Activated effector memory CD4-positive, alpha-beta T cell treated with anti-CD3 and anti-CD28 coated beads, Interleukin-2, amount 50 U/mL, for 16 hours (primary cell): ENCODE measurements at places on chromosomes 2 and 18.

GRCh38 chr2:94987074-94988020 lies 38.2 kb upstream of the MAL start:
- no peak for DNase-seq

DNA sequence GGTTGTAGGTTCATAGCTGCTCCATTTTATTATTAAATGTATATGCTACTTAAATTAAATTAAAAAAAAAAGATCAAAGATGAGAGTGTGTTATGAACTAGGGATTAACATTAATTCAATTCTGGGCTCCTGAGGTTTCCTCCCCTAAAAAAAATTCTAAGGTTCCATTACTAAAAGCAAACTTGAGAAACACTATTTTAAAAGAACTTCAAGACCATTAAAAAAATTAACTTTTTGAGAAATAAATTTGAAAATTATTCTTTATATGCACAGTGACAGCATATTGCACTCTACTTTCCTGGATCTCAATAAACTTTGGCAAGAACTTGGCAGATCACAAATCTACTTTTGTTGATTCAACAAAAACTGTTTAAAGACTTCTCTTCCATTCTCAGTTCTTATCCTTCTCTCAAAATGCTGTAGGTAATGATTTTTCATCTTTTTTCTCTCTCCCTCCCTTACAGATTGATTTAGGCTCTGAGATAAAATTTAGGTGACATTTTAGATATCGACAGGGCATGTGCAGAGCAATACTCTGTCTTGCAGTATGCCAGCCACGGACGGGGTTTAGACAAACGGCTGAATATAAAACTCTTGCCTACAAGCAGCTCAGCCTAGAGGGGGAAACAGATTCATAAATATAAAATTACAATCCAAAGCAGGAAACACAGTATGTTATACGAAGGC lies 592 bp upstream of the MARS2 start:
- DNase-seq = no peak

DNA sequence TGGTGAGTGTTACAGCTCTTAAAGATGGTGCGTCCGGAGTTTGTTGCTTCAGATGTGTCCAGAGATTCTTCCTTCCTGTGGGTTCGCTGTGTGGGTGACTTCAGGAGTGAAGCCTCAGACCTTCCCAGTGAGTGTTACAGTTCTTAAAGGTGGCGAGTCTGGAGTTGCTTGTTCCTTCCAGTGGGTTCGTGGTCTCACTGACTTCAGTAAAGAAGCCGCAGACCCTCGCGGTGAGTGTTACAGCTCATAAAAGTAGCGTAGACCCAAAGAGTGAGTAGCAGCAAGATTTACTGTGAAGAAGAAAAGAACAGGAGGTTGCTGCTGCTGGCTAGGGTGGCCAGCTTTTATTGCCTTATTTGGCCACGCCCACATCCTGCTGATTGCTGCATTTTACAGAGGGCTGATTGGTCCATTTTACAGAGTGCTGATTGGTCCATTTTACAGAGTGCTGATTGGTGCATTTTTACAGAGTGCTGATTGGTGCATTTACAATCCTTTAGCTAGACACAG lies 34.0 kb upstream of the SPTBN1 start:
- DNase-seq = no peak

DNA sequence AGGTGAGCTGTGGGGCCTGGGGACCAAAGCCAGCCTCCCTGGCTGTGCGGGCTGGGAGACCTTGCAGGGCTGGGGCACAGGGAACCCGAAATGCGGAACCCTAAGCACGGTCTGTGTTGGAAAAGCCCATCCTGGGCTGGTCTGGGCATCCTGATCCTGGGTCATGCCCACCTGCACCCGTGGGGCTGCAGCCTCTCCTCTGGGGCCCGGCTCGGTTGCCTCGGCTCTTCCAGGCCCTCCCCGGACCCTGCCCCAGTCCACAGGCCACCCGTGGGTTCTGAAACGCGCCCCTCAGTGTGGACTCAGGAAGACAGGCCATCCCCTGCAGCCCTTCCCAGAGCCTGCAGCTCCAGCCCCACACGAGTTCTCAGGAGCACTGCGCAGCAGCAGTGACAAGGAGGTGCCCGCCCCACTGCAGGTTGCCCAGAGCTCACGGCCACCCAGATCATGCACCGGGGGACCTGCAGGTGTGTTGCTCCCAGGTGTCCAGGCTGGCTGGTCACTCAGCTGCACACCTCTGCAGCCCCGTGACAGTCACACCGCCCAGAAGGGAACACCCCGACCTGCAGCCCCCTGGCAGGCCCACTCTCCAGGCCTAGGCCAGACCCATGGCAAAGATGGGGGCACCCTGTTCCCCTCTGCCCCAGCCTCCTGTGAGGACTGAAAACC lies 12.2 kb upstream of the NFATC1 start:
- DNase-seq = peak; percentile 61

DNA sequence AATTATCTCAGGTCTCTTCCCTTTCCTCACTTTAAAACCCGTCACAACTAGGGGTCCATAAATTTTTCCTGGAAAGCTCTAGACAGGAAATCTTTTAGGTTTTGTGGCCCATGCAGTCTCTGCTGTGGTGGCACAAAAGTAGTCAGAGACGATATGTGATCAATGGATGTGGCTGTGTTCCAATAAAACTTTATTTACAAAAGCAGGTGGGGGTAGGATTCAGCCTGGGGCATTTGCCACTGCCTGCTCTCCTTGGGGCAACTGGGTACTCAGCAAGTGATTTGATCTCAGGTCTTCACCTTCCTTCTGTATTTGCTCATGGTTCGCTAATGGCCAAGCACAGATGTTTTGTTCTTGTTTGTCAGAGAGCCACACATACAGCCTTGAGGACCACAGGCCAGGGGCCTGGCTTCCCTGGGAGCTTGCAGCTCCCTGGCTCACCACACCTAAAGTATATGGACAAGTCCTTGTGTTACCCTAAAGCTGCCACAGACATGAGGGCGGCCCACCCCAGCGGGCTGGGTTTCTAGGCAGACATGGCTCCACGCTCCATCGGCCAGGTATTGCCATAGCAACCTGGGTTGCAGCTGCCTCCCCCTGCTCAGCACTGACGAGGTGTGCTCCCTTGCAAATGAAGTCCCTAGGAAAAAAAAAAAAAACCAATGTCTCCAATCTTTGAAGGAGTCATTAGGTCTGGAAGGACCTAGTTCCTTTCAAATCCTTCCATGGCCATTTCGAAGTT lies 89.7 kb upstream of the YWHAQ start:
- DNase-seq = no peak

- no peak for DNase-seq
These were observed 1109.3 kb downstream of the TSN start for GRCh38 chr2:122864728-122865127.

DNA sequence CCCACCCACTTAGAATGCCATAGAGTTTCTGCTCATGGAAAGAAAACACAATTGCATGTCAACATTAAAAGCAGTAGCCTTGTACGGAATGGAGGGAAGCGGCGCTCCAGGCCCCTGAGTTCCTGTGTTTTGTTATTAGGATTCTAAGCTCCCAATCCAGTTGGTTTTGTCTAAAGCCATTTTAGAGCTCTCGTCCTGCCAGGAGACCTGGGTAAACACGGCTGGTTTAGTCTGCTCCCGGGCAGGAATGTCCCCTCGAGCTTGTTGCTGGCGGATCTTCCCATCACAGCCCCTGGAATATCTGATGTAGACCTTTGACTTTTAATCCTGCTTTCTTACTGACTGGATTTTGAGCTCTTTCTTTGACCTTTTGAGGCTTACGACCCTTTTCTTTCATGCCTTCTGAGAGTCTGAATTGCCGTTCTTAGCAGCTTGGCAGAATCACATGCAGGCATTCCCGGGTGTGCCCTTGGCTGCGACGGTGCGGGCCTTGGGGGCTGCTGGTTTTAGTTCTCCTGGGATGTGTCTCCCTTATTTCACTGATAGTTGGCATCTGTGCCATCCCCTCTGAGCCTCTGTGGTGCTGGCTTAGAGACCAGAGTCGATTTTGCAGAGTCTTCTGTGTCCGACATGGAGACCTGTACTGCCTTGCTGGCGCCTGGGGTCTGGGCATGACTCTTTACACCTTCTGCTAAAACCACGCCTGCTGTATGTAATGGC lies 25.4 kb downstream of the GREB1 start:
- peak; percentile 24 for DNase-seq

- DNase-seq = no peak
These were observed 121.3 kb upstream of the GULP1 start for GRCh38 chr2:188170356-188170755.

GRCh38 chr2:65331336-65332025 lies 100.9 kb downstream of the SPRED2 start:
- DNase-seq = no peak

DNA sequence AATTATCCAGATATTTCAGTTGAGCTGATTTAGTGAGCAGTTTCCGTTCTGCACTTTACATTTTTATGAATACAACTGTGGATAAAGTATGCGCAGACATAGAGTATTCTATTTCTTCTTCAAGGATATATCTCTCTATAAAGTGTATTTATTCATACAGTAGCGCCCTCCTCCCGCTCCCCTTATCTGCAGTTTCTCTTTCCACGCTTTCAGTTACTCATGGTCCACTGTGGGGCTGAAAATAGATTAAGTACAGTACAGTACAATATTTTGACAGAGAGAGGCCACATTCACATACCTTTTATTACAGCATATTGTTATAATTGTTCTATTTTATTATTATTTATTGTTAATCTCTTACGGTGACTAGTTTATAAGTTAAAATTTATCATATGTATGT lies 19.7 kb upstream of the FHL2 start:
- DNase-seq = no peak

- no peak for DNase-seq
These were observed 76.1 kb downstream of the SEPTIN10 start for GRCh38 chr2:109537565-109538222.

DNA sequence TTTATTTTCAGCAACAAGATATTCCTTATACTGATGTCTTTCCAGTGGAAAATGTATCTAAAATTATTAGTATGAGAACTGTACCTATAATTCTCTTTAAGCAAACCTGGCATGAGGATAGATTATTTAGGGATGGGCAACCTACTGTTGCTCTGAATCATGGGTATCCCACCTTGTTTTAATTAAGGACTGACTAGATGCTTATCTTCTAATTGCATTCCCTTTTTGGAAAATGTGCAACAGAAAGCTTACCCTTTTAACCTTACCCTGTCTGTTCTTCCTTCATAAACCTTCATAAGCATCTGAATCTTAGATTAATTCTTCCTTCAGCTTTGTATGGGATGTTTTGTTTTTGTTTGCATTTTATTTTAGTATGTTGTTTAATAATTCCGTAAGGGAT lies 110.3 kb downstream of the TAF4B start:
- DNase-seq = no peak

- no peak for DNase-seq
These were observed 38.4 kb upstream of the ITGAV start for GRCh38 chr2:186551323-186552050.

GRCh38 chr2:241598487-241598886 lies 38.5 kb downstream of the THAP4 start:
- DNase-seq = no peak

- DNase-seq = peak; percentile 70
These were observed 68.6 kb upstream of the PELI1 start for GRCh38 chr2:64212801-64213321.

GRCh38 chr2:219350710-219351221 lies 18.2 kb upstream of the RESP18 start:
- no peak for DNase-seq

- no peak for DNase-seq
These were observed 16.7 kb upstream of the LAPTM4A start for GRCh38 chr2:20067992-20068584.

- DNase-seq = no peak
These were observed 296.8 kb upstream of the SPRED2 start for GRCh38 chr2:65729246-65729645.

DNA sequence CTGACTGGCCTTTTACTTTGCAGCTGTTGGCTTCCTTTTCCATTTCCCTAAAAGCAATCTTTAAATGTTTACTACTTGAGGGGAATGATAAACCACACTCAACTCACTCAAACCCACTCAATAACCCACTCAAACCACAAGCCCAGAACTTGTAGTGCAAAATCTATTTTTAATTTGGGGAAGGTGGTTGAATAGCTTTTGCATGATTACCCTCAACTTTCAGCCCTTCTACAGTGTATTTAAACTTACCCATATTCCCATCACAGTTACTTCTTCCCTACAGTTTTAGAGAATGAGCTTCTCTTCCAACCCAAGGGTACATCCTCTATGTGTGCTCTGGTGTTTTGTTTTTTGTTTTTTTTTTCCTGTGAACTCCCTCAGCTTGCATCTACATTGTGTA lies 636.1 kb downstream of the TDRD15 start:
- DNase-seq = no peak

DNA sequence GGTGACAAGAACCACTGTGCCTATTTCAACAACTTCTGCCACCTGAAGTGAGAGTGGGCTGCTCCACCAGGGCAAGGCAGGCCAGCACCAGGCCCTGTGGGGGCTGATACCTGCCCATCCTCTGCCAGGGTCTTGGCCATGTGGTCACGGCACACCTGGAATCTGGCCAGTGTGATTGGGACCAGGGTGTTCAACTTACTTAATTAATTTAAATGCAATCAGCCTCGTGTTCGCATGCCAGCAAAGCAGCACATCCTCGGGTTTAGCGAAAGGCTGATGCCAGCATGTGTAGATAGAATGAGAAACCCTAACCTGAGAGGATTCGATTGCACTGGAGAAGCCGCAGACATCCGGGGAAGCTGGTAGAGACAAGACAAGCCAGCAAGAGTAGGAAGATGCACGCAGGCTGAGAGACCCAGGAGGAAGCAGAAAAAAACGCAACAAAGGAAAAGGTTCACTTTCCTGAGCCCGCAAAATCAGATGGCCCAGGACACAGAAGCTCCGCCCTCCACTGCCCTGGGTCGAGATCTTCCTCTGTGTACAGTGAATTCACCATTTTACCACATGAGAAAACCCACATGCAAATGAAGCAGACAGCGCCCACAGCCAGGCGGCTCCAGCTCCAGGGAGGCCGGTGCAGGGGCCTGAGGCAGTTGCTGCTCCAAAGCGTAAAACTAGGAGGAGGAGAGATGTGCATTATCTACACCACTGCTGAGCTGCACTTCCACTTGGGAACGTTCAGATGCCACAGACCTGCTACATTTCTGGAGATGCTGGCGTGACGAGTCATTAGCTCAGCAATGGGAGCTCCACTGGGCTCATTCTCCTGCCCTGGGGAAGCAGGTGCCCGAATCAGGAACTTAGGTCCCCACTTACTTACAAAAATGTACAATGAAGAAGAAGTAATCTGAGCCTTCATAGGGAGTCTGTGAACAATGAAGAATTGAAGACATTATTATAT lies 92.1 kb downstream of the TMEM18 start:
- DNase-seq = peak; percentile 70

DNA sequence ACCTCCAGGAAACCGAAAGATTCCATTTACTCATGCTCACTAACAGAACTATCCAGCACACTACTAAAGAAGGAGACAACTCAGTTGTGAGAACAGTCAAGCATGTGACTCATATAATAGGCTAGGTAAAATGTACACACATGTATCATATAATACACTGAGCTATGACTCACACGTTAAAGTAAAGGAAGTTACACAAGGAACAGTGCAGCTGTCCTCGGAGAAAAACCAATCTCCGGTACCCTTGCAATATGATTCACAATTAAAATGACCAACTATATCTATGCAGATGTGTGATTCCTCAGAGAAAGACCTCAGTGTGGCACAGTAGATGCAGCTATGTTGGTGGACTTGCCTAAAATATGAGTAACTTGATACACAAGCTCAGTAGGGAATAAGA lies 76.5 kb downstream of the STRN start:
- DNase-seq = no peak

GRCh38 chr2:52613064-52613463 lies 1154.5 kb upstream of the CHAC2 start:
- DNase-seq = no peak

- DNase-seq = no peak
These were observed 75.9 kb downstream of the PTGR3 start for GRCh38 chr18:75132931-75133525.
